ENCODE measurements at places on chromosomes 7 and 10.
A peak's percentile ranks its signal among the peaks of the same experiment; 100 is the strongest.

DNA sequence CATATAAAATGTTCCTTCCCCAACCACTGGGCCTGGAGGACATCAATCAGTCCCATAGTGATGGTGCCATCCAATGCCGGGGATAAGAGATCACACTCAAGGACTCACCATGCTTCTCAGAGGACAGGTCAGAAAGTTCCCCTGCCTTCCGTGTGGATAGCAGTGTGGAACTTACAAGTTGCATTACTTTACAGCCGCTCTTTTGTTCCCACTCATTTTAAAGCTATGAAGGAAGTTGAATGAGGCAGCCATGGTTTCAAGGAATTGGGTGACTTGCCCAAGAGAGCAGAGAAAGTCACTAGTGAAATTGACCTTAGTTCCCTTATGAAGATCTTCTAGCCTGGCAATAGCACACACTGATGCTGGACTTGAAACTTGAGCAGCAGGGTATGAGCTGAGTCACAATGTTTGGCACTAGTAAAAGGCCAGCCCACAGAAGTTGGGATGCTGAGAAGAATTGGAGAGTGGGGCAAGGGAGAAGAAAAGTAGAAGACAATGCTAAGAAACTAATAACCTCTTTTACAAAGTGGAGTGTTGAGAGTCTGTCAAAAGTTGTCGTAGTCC, 78.7 kb downstream of the CXCL12 start:
- peak; percentile 79 for DNase-seq

- DNase-seq: no peak
These were observed 8.6 kb downstream of the SCIN start for GRCh38 chr7:12578930-12579640.

- no peak for DNase-seq
These were observed 937.1 kb downstream of the REEP3 start for GRCh38 chr10:64458306-64458705.

DNA sequence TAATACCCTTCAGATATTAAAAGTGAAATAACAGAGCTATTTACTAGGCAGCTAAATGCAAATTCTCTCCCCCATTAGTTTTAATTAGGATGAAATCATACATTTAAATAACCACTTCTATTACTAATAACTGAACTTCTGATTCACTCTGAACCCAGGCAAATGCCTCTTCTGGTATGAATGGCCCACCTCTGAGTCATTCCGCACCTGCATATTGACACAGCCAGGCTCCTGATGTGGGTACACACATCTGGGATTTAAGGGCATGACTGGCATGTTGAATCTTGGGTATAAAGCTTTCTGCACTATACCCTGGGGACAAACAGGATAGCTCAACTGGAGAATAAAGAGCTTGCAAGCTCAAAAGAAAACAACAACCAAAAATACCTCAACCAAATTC, 140.9 kb downstream of the AUTS2 start:
- DNase-seq: no peak

GRCh38 chr10:111986079-111986478, 197.5 kb downstream of the GPAM start:
- DNase-seq: peak; percentile 31

GRCh38 chr7:101718363-101719122, 89.4 kb upstream of the MYL10 start:
- no peak for DNase-seq

- DNase-seq: no peak
These were observed 267.9 kb upstream of the LRGUK start for GRCh38 chr7:133859231-133859630.

GRCh38 chr7:2897023-2897422, 52.9 kb upstream of the GNA12 start:
- DNase-seq: no peak

- no peak for DNase-seq
These were observed 132.4 kb upstream of the PALS2 start for GRCh38 chr7:24440892-24441291.

DNA sequence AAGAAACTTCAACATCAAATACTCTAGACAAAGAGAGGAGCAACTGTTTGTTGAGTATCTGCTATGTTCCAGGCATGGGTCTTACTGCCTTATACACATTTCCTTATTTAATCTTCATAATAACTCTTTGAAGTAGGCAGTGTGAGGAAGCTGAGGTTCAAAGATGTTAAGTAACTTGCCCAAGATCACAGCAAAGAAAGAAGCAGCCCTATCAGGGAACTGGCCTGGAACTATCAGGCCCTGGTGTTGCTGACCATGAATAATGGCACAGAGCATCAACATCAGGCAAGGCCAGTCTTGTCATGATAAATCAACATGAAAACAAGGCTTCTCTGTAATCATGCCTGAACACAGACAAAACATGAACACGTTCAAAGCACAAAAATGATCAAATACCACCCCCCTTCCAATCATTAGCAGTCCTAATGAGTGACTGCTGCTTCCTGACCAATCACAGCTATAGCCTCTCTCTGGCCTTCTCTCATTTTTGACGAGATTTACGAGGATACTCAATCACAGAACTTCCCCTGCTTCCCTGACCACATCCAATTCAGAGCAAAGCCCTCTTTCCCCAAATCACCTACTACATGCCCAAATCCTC, 2.3 kb downstream of the GSDME start:
- DNase-seq: no peak

DNA sequence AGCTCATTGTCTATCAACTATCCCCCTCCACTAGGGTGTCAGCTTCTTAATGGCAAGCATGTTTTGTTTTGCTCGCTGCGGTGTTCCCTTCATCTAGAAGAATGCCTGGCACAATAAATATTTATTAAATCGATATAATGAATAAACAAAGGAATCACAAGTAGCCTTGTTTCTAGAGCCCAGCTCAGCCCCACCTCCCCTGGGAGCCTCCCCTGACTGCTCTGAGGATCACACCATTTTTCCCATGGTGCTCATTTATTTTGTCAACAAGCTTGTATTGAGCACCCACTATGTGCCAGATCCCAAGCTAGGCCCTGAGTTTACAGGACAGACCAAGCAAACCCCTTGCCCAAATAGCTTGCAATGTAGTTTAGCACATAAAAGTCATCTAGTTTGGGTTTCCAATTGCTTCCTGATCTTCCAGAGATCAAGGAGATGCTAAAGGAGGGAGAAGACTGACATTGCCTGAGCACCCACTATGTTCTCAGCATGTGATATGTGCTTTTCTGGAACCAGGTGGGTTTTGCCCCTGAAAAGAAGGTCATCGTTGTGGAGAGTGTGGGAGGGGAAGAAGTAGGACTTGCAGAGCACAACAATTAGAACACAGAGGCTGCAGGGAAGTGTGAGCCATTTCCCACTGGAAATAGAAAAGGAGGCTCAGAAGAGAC, 42.3 kb upstream of the GPAM start:
- no peak for DNase-seq

DNA sequence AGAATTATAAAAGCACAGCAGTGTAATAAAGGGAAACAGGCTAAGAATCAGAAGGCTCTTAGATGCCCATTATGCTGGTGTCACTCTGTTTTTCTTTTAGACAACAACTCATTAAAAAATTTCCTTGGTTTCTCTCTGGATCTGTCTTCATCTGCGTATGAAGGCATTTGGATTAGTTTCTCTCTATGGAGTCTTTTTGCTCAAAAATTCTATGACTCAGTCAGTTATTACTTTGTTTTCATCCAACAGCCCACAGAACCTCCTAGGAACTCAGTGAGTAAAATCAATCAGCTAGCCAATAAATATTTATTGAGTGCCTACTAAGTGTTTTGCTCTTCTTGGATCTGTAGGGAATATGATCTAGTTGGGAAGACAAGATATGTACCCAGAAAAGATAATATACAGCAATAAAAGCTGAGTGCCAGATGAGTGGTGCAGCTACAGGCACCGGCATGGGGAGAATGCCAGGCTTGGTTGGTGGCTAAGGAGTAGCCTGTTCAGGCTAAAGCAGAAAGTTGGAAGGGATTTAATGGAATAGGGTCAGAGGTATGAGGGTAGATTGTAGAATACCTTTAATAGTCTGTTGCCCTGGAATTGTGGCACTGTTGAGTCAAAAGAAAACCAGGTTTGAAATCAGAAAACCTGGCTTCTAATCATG, 156.2 kb downstream of the LRRC4 start:
- peak; percentile 49 for DNase-seq

DNA sequence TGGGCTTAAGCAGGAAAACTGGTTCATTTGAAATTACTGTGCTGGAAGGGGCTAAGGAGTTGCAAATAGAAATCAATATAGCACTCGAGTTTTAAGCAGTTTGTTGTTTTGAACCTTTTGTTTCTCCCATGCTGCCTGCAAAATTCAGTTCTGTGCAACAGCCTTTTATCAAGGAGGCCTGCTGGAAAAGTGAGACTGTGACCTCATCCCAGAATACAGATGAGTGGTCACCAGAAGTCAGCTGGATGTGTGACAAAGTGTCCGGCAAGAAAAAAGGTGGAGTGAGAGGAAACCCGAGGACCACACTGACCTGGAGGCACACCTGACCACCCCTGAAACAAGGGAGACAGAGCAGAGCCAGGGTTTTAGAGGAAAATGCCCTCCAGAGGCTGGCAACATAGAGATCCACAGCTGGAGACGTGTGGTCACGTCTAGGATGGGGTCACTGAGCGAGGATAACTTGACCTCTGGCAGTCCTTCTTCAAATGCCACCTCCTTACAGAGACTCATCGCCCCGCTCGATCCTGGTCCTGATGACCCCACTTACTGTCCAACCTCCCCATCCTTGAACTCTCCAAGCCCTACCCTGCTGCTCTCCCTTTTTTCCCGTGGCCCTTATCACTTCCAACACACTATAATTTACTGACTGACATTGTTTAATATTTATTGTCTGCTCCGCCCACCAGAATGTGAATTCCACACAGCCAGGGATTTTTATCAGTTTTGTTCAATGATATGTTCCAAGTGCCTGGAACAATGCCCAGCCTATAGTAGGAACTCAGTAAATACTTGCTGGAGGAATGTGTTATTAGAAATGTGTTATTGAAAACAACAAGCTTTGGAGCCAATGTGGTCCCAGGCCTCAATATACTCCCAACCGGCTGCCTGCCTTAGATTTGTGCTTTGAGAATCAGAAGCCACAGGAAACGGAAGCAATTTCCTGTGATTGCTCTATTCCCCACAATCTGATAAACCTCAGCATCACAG, 243.8 kb downstream of the GLI3 start:
- DNase-seq: no peak

- DNase-seq: peak; percentile 16
These were observed 264.0 kb downstream of the ARL4A start for GRCh38 chr7:12951397-12951801.

DNA sequence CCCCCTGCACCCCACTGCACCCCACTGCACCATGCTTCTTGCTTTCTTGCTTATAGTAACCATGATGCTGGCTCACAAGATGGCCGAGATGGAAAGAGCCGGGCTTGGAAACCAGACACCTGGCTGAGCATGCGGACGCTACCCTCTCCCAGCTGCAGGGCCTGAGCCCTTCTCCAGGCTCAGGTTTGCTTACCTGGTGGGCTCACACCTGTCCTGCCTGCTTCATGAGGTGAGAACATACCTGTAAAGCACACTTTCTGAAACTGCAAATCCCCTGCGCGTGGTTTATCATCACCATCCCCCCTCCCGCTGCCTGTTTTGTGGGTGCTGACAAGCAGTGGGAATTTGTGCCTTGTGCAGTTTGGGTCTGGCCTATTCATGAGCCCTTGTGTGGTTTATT, 302.7 kb downstream of the GLRX3 start:
- DNase-seq: no peak

- DNase-seq: no peak
These were observed 13.1 kb upstream of the GPR141 start for GRCh38 chr7:37670436-37670835.

GRCh38 chr10:133325440-133326222, 11.1 kb downstream of the CALY start:
- DNase-seq: peak; percentile 33

GRCh38 chr7:4189131-4189570, 492.9 kb upstream of the FOXK1 start:
- DNase-seq: no peak

DNA sequence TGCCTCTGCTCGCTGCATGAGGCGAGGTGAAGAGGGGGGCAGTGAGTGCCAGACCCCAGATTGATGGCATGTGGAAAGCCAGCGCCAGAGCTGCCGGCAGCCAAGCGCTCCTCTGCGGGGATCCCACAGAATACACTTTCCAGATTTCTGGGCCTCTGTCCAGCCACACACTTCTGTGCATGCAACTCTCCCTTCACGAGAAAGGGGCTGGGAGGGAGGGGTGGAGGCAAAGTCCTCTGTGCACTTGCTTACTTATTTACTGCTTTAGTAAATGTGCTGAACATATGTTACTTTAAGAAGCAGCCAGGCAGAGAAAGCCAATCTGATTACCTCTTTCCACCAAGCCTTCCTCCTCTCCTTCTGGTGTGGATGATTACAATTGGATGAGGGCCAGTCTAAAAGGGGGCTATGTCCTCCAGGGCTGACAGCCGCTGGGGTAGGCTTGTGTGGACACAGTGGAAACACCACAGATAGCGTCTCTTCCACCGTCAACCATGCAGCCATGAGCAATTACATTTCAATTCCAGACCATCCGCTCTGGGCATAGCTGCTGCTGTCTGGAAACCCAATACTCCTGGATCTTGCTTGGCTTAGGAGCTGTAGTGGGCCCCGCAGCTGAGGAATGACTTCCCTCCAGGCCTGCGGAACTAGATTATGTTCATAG, 322.8 kb upstream of the ANKRD30A start:
- peak; percentile 27 for DNase-seq

DNA sequence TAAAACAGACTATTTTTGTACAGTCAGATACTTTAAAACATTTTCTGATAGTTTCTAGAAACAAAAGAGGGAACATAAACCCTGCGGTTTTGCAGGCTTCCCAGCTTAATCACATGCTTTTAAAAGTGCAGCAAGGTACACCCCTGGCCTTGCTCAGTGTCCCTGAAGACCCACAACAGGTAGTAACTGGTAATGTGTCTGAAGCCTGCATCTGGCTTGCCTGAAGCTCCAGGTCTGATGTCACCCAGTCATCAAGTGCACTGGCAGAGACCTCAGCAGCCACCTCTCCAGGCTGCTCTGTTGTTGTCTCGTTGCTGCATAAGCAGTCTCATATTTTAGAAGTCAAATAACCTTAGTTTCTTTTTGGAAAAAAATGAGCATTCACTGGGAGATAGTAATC, 376.1 kb upstream of the MTPN start:
- no peak for DNase-seq

DNA sequence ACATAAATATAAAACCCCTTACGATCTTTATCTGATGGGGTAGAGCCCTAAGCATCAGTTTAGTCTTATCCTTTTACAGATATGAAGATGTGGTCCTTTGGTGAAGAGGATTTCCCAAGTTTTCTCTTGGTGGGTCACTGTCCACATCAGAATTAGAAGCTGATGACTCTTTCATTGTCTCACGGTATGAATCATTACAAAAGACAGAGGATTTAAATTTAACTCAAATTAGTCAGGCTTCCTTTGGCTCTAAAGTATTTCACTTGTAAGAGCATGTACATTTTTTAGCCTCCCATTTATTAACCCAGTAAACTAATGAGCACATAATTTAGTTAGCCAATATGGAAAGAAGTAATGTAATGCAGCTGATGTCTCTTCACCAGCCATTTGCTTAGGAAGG, 49.9 kb upstream of the TMEM26 start:
- peak; percentile 40 for DNase-seq

- DNase-seq: peak; percentile 74
These were observed 82.7 kb downstream of the PAX2 start for GRCh38 chr10:100827819-100828737.

GRCh38 chr10:121928528-121928884, 675 bp upstream of the ATE1 start:
- DNase-seq: no peak

Data from AG20443 (cell line).